ENCODE measurements at places on chromosomes 3 and 15. TPM values are rescaled to one million over a fixed set of nuclear protein-coding genes. Genes with fewer than 3 reads are reported as not detected.

GRCh38 chr3:25856902-25857518, 67.1 kb downstream of the OXSM start:
- no peak for DNase-seq

DNA sequence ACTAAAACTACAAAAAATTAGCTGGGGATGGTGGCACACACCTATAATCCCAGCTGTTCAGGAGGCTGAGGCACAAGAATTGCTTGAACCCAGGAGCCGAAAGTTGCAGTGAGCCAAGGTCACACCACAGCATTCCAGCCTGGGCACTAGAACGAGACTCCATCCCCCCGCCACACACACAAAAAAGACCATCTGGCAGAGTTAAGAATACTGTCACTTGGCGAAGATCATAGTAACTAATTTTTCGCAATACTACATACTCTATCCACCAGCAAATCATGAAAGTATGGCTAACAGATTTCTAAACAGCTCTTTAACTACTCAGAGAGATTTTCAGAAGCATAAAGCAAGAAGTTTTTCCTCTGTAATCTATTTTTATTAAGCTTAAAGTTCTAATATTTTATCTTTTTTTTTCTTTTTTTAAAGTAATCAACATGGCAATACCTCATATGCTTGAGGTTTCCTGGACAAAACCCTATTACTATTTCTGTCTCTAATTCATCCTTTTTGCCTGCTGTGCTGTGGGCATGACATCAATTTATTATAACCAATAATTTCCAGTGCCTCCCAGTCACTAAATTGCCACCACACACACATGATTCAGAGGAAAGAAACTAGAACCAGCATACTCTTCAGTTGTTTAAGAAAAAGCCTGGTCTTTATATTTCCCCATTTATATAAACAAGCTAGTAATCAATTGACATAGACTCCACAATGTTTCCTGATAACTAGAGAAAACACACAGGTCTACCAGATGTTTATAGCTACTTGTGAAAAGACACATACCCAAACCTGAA, 46.9 kb downstream of the CHSY1 start:
- no peak for DNase-seq

GRCh38 chr3:81958972-81959640, 197.7 kb upstream of the GBE1 start:
- no peak for DNase-seq

DNA sequence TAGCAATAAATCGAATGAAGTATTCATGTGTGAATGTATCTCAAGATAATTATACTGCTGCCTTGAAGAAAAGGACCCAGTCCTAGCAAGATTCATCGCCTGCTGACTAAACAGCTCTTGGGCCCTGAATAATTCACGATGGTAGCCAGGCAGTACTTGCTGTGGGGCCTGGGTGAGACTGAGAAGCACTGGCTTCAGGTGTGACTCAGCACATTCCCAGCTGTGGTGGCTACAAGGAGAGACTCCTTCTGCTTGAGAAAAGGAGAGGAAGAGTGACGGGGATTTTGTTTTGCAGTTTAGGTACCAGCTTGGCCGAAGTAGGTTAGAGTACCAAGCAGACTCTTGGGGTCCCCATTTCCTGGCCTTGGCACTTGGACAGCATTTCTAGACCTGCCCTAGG, 47.6 kb upstream of the CD200R1L start:
- DNase-seq = no peak

DNA sequence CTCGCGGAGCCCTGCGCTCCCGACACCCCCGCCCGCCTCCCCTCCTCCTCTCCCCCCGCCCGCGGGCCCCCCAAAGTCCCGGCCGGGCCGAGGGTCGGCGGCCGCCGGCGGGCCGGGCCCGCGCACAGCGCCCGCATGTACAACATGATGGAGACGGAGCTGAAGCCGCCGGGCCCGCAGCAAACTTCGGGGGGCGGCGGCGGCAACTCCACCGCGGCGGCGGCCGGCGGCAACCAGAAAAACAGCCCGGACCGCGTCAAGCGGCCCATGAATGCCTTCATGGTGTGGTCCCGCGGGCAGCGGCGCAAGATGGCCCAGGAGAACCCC, 464 bp downstream of the SOX2 start:
- no peak for DNase-seq

DNA sequence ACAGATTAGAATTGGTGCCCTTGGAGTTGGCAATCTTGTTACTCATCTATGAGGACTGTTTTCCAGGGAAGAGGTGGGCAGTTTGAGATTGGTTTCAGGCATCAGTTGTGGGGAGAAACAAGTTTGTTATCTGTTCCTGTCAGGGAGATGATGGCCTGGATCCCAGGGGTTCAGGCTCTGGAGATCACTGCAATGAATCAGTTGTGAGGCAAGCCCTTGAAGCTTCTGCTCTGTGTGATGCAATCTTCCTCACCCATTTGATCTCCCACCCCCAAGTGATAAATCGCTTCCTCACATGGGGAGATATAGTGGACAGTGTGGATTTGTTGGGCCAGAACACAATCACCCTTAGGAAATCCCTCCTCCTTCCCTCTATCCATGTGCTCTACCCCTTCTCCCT, 276.6 kb upstream of the LRTM1 start:
- DNase-seq = no peak

- DNase-seq = no peak
Observed at GRCh38 chr15:73879426-73879825, 6.1 kb downstream of the TBC1D21 start.

Gene LINGO1
- 16.5 TPM for total RNA-seq

Gene WDR72
- 0.45 TPM for total RNA-seq
